ENCODE measurements at places on chromosomes 12 and 14.
A peak's percentile ranks its signal among the peaks of the same experiment; 100 is the strongest.

GRCh38 chr12:76083246-76083903 is 1.1 kb downstream of the NAP1L1 start:
- no peak for DNase-seq

DNA sequence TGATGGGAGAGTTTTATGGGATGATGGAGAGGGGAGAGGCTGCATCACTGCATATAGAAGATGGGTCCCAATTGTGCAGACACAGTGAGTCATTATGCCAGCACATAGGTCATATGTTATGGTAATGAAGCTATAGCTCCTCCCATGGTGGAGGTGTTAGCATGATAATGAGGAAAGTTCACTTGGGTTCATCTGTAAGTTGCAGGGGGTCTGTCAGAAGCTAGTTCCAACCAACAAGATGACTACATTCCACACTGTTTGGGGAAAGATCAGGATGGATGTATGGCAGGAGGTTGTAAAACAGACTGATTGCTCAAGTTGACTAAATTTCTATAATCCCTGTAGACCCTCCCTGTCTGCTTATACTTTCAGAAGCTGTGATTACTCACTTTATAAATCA is 561.3 kb downstream of the C12orf50 start:
- no peak for DNase-seq

DNA sequence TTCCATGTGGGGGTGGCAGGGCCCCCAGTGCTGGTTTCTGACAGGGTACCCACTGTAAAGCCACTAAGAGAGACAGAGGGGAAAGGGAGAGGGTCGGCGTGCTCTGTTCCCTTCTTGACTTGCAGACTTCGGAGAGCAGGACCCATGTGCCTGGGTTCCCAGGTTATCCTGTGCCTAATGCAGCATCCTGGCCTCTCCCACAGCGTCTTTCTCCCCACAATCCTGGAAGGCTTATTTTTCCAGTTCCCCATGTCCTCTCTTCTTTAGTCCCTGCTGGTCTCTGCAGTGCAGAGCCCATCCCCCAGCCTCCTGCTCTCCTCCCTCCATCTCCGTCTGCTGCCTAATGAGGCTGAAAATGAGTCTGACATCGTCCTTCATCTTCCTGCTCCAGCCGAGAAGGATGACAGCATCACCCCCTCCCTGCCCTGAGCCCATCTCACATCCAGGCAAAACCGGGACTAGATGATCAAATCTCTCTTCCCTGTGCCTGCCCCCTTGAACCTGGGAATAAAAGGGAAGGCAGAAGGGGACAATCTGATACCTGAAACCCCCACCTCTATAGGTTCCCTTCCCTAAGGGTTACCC is 15.1 kb downstream of the CALCOCO1 start:
- no peak for DNase-seq

GRCh38 chr12:21538061-21538653 is 12.1 kb downstream of the SPX start:
- DNase-seq: no peak

GRCh38 chr12:569803-570434 is 93.3 kb downstream of the NINJ2 start:
- DNase-seq: peak; percentile 81

DNA sequence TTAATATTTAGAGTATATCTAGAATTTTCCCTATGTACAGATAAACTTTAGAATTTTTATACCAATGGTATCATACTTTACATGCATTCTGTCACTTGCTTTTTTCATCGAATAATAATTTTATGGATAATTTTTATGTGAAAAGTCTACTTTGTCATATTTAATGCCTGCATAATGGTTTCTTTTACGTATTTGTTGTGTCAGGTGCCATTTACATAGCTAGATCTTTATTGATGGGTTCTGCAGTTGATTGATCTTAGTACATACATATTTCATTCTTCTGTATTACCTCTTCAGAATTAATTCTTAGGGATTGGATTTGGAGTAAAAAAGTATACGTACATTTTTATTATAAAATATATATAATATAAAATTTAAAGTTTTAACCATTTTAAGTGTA is 77.7 kb upstream of the NEDD1 start:
- DNase-seq: no peak

DNA sequence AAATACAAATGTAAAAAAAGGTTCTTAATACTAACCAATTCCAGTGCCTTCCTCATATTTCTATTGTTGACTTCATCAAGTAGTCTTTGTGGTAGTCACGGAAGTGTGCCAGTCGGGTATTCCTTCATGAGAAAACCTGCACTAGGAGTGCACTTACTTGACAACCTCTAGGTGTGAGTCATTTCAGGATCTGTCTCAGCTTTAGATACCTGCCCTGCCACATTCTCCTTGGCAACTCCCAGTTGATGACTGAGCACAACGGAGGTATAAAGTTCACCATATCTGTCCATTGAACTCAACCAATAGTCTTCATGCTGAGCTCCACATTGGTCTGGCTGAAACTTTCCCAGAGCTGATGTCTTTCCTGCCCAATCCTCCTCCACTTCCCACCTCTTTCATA is 215.7 kb downstream of the SYT10 start:
- no peak for DNase-seq

DNA sequence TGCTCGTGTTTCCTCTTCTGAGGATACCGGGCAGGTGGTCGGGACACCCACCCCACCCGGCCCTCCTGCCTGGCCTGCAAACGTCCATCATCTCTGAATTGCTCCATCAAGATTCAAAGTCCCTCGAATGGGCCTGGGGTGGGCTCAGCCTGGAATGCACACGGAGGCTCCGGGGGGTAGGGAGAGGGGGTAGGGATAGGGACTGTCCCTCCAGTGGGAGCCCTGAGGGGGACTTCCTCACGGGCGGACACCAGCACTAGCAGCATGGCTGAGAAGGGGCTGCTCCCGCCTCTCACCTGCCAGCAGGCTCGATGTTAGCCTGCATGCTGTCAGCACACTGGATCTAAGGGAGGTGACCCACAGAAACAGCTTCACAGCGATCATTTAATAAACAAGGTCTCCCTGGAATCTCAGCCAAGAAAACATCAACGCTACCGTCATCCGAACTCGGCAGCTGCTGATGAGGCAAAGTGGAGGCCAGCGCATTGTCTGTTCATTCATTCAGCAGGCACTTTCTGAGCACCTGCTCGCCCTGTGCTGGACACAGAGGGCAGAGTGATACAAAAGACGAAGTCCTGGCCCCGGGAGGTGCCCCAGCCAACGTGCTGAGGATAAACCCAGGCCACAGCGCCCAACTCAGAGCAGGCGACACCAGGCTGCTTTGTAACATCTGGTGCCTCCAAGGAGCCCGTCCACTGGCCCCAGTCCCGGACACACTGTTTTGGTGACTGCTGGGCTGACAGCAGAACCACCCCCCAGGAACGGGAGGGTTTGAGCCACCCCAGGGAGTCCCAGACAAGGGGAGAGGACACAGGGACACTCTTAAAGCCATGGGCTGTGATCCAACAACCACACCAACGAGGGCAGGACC is 6.3 kb downstream of the TMEM179 start:
- no peak for DNase-seq

DNA sequence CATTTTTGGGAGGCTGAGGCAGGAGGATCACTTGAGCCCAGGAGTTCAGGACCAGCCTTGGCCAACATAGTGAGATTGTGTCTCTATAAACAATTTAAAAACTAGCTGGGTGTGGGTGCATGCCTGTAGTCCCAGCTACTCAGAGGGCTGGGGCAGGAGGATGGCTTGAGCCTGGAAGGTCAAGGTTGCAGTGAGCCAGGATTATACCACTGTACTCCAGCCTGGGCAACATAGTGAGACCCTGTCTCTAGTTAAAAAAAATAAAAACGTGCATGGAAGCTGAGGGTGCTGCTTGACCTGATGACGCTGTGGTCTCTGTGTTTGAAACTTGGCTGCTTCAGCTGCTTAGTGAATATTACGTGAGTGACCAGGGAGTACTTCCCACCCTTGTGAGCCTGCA is 89.7 kb downstream of the PPP2R5C start:
- DNase-seq: no peak
